ENCODE measurements at places on chromosomes 11 and 22.

DNA sequence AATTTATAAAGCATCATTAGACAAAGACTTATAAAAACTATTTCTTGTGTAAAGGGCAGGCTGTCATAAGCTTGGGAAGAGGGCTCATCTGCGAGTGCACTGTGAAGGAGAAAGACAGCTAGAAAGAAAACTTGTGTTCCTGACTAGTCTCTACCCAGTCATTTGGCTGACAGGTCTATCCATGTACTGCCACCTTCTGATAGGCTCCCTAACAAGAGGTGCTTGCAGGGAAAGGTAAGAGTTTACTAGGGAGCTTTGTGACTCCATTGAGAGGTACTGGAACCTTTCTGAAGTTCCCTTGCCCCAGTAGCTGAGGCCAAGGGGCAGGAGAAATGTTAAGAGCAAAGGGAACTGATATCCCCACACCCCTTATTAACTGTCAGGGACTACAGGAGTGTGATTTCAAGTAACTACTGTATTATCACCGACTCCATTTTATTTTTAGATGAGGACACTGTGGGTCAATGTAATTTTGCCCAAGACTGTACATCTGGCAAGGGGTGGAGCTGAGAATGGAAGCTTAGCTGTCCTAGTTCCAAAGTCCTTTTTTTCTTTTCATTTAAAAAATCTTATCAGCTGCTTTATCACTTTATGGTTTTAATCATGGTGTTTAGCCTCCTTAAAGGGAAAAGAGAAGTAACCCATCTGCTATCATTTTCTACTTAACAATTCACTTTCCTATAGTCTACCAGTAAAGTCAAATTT is 129.4 kb downstream of the ARHGAP20 start:
- no peak for DNase-seq

DNA sequence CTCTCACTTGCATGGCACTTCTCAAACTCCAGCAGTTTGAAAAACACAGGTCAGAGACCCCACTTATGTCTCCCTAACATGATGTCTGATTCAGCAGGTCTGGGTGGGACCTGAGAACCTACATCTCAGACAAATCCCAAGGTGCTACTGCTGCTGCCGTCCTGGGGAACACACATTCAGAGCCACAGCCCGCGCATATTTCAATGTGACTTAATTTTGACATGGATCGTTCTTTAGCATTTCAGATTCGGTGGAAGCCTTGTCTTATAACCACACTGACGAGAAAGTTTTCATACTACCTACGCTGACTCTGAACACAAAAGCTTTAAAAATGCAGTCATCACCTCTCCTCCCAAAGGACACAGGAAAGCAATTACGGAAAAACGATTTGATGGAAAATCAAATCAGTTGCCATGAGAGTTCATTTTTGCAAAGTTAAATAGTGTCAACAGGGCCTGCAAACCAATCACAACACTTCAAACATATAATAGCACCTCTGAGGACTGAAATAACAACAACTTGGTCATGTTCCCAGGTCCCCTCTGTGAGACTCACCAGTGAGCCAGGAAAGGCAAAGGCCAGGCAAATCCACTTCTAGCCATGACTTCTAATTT is 132.6 kb downstream of the SHANK2 start:
- DNase-seq, result no peak

DNA sequence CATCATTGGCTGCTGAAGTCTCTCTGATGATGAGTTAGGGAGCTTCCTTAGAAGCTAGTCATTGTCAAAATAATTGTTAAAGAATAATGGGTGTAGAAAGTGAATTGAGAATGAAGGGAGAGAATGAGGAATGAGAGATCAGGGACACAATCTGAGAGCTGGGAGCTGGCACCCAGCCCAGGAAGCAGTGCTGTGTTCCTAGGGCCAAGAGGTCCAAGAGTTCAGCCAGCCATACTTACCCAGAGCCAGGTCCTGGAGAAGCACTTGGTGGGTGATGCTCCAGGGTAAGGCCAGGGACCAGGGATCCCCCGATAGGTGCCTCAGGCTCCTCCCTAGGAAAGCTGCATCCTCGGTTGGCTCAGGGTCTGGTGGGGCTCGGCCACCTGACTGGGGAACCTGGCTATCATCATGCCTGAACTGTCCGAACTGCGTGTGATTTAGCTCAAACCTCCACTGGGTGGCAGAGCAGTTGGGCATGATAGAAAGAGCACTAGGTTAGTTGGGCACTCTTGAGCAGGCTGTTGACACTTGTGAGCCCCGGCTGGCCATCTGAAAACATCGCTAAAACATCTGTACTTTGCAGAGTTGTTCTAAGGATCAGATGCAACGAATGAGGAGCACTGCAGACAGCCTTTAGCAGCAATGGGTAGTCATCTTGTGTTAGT is 123.9 kb upstream of the NCAM1 start:
- no peak for DNase-seq

GRCh38 chr11:20840341-20840740 is 171.0 kb downstream of the NELL1 start:
- DNase-seq, result no peak

GRCh38 chr11:55966391-55966790 is 3.4 kb downstream of the OR10AG1 start:
- no peak for DNase-seq

DNA sequence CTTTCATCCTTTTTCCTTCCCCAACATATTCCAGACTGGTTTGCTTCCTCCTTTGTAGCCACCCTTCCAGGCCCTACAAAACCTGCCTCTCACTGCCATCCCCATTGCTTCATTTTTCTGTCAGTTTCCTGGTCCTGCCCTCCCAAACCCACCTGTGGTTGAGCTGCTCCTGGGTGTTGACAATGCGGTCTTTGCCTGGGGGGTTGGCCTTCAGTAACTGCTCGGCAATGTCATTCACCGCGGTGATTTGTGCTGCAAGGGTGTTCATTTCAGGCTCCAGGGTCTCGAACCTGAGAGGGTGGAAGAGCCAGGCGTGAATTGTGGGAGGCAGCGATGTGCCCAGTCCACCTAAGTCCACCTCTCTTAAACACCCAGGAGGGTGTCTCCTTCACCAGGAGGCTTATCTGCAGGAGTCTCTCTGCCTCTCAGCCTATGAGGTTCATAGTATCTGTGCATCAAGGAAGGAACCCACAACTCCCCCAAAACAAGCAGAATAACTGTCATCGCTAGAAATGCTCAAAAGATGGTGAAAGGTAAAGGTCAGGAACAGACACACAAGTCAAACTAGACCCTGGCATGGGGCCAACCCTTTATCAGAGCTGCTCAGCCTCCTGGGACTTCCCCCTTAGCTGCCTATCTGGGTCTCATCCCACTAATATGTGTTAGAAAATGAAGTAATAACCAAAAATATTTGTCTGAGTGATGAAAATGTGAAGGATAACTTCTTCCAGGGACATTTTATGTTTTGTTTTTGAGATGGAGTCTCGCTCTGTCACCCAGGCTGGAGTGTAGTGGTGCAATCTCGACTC is 23.9 kb upstream of the RBM4B start:
- no peak for DNase-seq

DNA sequence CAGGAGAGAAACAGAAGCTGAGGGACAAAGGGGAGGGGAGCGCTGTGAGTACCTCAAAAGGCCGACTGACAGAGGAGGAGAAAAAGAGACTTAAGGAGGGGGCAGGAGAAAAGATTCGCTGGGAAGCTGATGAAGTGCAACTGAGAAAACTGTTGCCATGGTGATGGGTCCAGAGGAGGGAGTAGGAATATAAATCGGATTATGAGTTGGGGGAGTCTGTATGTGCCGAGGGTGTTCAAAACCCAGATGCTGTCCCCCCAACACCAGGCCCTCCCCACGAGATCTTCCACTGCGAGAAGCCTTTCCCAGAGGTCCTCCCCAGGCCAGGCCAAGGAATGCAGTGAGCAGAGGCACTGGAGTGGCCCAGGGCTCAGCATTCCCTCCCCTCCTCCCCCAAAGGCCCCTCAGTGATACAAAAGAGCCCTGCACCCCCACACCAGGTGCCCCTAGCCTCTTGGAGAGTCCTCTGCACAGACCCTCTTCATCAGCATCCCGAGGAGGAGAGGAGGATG is 13.7 kb upstream of the BCL9L start:
- DNase-seq, result no peak

GRCh38 chr22:23225724-23226496 is 45.6 kb downstream of the BCR start:
- peak; percentile 60 for DNase-seq

- DNase-seq, result no peak
These were observed 224.0 kb upstream of the B3GAT1 start for GRCh38 chr11:134636071-134636470.

GRCh38 chr11:33721426-33721825 is 14.8 kb downstream of the CD59 start:
- DNase-seq, result no peak

- DNase-seq, result no peak
These were observed 2.7 kb downstream of the SERGEF start for GRCh38 chr11:18010121-18010670.

DNA sequence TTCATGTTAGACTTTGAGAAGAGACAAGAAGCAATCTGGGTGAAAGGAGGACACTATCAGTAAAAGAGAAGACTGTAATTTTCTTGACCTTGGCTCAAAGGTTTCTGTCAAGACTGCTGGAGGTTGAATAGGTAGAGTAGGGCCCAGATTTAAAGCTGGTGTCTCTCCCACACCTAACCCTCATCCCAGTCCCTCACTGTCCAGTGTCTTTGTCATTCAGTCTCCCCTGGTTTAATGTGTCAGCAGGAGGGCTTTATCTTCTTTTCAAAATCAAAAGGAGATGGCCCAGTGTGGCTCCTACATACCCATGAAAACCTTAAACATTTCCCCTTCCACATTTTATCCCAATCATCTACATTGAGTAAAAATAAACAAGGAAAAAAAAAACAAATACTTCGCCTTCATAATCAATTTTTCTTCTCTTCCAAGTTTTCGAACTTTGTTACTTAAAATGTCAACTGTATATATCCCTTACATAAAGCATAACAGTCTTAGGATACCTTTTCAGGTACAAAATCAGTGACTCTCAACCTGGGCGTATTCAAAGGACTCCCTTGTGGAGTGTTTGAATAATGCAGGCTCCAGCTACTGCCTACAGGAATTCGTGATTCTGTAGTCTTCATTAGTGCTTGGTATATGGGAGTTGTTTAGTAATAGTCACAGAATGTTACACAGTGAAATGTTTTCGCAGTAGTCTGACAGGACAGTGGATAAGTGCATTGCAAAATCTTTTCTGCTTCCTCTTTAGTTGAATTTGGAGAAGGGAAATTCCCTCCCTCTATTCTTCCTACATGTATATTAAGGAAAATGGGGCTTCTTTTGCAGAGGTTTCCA is 87.2 kb downstream of the FAT3 start:
- no peak for DNase-seq

GRCh38 chr11:117281159-117281558 is 10.0 kb upstream of the BACE1-AS start:
- DNase-seq, result no peak

GRCh38 chr22:32823024-32823730 is 21.7 kb downstream of the TIMP3 start:
- DNase-seq, result no peak

DNA sequence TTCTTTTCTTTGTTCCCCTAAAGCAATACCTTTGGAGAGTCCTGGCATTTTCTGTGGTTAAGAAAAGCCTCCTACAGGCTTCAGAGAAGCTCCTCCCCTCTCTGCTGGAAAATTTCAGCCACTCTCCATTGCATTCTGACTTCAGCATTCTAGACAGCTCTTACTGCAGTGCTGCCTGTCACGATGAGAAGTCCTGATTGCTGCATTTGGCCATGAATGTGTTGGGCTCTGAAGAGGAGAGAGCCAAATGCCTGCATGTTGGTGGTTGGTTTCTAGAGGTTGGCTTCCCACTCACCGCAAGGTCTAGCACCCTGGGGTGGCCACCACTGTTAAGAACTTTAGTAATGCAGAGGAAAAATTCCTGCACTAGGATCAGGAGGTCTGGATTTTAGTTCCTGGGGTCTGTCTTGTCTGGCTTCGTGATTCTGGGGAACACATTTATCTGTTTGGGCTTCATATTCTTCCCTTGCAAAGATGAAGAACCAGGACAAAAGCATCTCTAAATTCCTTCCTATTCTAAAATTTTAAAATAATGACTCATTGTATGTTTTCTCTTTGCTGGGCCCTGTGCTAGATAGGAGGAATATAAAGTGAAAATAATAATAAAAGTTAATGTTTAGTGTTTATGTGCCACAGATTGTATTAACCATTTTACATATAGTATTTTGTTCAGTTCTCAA is 38.1 kb downstream of the COA4 start:
- no peak for DNase-seq

DNA sequence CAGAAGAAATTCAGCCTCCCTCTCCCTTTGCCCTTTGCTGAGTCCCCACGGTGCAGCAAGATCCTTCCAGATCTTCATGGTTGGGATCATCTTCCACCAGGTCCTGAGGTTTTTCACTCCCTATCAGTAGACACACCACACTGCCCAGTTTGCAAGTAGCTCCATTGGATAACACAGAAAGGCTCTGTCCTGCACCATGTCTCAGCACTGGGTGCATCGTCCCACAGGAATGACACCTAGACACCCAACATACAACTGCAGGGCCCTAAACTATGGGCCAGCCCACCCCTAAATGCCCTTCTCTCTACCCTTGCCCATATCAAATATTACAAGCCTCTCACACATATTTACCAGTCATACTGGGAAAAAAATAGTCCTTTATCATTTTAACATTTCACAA is 9.4 kb downstream of the KLHL22 start:
- no peak for DNase-seq

DNA sequence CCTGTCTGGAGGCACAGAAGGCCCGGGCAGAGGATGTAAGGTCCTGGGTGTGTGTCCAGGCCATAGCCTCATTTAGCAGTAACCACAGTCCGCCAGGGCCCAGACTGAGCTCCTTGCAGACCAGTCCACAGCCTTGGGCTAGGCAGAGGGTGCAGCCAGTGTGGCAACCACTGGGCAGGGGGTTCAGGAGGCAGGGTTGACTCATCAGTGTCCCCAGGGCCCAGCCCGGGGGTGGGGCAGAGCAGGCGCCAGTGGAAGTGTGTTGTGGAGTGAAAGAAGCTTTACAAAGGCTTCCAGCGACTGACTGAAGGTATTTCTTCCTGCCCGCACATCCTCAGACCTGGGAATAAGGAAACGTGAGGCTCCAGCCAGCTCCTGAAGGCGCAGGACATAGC is 27.7 kb upstream of the WNT11 start:
- DNase-seq, result no peak

GRCh38 chr11:134382257-134382656 is 29.8 kb downstream of the B3GAT1 start:
- DNase-seq, result no peak

DNA sequence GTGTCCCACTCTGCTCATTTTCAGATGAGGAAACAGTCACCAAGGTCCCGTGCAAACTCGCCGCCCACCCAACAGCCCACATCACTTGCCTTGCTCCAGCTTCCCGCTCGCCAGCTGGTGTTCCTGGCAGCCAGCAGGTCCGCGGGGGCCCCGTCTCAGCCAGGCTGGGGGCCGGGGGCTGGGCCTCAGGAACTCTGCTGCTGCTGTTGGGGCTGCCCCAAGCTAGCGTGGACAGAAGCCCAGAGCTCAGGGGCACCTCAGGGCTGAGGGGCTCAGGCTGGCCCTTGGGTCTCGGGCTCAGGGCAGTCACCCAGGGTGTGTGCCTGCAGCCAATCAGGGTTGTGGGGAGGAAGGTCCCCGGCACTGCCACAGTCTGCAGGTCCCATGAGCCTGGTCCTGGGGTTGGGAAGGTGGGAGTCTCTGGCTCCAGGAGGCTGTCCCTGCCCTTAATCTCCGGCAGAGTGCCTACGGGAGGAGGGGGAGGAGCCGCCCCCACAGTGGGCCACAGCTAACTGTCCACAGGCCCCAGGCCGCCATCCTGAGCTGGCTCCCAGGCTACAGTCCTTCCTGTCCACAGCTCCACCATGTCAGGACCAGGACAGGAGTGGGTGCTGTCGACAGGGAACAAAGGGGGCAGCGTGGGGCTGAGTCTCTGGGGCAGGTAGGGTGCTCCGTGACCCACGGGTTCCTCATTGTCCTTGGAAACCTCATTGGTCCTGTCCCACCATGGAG is 65.2 kb downstream of the ARFGAP3 start:
- DNase-seq, result no peak
